ENCODE measurements at places on chromosomes 5 and 9. TPM values are rescaled to one million over a fixed set of nuclear protein-coding genes. Genes with fewer than 3 reads are reported as not detected.

The FOXD4 gene
- total RNA-seq: 0.22 TPM

The IL9 gene
- not detected for total RNA-seq

The SLC34A3 gene
- not detected for total RNA-seq

The KIF4B gene
- total RNA-seq: 0.14 TPM

The KIF24 gene
- total RNA-seq: 0.66 TPM

The ATG10 gene
- total RNA-seq: 5.7 TPM

The TAF11L10 gene
- not detected for total RNA-seq

The OR1J2 gene
- total RNA-seq: not detected

The LECT2 gene
- not detected for total RNA-seq

Measured in placental pericyte (primary cell).